Left cardiac atrium (tissue), 4 donors: ENCODE measurements at places on chromosomes 6 and 20.

- peak; percentile 80 for DNase-seq
Measured at GRCh38 chr6:167760979-167761793, 65.5 kb upstream of the AFDN start.

DNA sequence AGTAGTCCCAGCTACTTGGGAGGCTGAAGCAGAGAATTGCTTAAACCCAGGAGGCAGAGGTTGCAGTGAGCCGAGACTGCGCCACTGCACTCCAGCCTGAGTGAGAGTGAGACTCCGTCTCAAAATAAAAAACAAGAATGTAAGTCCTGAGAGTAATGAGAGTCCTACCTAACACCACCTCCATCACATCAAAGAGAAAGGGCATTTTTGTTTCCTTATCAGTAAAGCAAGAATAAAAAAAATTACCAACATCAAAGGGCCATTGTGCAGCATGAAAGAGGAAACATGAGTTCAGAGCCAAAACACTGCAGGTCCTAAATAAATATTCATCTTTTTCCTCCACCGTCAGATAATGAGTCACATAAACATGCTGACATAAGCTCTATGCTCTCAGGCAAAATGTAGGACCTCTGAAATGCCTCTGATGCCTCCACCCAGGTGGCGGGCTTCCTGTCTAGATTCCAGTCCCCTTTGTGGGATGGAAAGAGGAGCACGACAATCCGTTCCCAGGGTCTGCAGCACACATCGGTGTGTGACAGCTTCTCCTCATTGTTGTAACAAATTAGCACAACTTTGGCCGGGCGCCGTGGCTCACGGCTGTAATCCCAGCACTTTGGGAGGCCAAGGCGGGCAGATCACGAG, 7.2 kb downstream of the ATP9A start:
- DNase-seq, result no peak

DNA sequence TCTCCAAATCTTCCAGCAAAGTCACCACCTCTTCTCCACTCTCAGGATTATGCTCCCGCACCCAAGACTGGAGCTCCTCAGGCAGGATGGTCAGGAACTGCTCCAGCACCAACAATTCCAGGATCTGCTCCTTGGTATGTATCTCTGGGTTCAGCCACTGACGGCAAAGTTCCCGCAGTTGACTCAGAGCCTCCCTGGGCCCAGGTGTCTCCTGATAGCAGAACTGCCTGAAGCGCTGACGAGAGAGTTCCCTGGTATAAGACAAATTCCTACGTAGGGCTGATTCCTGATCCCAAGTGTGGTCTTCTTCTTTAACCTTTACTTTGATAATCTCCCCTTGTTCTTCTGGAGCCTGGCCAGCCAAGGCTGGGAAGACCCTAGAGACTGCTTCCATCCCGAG, 60.6 kb downstream of the GPX5 start:
- DNase-seq, result no peak

GRCh38 chr20:58056921-58057686, 171.3 kb downstream of the ANKRD60 start:
- DNase-seq, result no peak

GRCh38 chr6:105753207-105753606, 332.9 kb upstream of the PRDM1 start:
- DNase-seq, result no peak
